T follicular helper cell (primary cell): ENCODE measurements at places on chromosomes 7 and 10.

GRCh38 chr10:8181496-8182157 is 127.1 kb downstream of the GATA3 start:
- DNase-seq = no peak

DNA sequence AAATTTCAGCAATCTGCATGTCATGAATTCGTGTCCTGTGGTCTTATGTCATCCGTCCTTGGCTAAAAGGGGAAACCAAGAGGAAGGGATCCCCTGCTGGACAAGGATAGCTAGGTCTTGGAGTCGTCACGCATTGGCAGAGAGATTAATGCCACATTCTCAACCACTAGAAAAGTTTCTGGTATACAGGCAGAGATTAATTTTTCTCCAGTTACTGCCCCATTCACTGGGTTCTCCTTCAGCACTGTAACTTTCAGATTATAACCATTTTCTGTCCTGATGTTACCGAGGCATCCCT is 1060.6 kb upstream of the AUTS2 start:
- DNase-seq = no peak

DNA sequence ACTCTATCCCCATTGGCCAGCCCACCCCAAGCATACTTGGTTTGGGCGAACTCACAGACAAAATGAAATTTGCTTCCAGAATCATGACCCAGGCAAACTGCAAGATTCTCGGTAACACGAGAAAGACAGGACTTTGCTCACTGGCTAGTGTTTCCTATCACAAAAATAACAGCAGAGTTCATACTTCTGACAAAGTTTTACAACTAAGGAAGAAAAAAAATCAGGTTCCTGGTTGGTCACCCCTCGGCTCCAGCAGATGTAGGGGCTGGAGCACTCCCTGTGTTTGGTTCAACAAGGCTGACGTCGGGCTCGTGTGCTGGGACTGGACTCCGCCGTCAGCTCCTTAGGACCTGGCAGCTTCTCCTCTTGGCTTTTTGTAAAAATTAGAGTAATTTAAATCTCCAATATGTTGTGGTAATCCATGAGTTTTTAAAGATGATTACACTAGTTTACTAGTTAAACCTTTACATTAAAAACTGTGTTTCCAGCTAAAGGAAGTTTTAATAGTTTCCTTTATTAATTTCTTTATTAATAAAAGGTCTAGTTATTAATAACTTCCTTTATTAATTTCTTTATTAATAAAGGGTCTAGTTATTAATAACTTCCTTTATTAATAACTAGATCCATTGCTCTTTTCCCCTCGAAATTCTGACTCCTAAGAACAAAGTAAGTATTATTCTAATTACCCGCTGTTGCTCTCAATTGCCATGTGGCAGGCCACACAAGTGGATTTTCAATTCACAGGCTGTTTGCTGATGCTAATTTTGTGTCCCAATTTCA is 115.6 kb upstream of the RNF32 start:
- DNase-seq = no peak

GRCh38 chr10:61588770-61589211 is 73.9 kb upstream of the CABCOCO1 start:
- DNase-seq = no peak

GRCh38 chr7:53642361-53642760 is 606.9 kb downstream of the POM121L12 start:
- no peak for DNase-seq

- no peak for DNase-seq
Observed at GRCh38 chr10:101367569-101368453, 13.8 kb downstream of the BTRC start.

GRCh38 chr7:156780724-156781455 is 112.1 kb downstream of the LMBR1 start:
- no peak for DNase-seq

GRCh38 chr7:139752148-139752547 is 25.6 kb downstream of the HIPK2 start:
- DNase-seq = no peak

GRCh38 chr7:28280516-28280915 is 99.9 kb upstream of the JAZF1 start:
- DNase-seq = no peak

DNA sequence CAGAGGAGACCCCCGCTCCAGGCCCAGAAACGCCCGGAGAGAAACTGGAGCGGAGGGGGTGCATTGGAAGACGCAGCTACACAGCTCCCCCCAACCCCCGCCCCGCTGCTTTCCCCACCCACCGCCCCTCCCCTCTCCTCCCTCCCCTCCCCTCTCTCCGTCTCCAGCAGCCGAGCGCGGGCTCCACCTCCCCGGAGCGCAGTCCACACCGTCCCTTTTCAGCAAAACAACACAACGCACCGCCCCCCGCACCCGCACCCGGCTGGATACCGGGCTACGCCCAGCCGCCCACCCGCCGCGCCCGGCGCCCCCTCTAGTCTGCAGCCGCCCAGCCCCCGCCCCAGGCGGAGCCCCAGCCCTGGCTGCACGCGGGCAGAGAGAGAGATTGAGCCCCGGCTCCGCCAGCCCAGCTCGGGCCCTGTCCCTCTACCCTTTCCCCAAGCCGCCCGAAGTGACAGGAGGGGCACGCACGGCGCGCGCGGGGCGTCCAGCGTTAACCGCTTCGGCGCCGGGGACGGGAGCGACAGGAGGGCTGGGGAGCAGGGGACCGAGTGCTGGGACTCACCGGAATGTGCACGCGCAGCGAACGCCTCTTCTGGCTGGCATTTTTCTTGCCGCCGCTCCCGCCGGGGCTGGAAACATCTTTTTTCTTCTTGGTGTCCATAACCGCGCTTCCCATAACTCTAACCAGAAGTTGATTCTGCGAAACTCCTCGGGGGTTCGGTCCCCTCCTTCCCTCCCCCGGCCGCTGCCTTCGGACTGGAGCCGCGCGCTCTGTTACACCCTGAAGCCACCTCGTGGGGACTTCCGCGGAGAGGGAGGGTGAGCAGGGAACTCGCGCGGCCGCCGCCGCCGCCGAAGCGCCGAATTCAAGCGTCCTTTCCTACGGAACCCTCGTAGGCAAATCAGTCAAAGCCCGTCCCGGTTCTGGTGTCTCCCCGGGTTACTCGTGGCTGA is 695 bp downstream of the PRKAG2 start:
- peak; percentile 56 for DNase-seq

GRCh38 chr7:44101303-44101965 is 2.7 kb upstream of the AEBP1 start:
- no peak for DNase-seq

DNA sequence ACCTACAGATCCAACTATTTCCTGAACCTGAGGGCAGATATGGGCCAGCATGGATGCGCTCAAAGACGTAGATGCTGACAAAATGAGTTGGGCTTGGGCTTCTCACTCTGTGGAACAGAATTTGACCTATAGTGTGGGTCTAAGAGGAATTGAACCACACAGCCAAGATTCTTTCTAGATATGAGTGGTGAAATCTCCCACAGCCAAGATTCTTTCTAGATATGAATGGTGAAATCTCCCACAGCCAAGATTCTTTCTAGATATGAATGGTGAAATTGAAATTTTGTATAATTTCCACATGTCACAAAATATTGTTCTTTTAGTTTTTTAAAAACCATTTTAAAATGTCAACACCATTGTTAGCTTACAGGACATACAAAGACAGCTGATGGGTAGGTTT is 215.4 kb upstream of the LRGUK start:
- no peak for DNase-seq

DNA sequence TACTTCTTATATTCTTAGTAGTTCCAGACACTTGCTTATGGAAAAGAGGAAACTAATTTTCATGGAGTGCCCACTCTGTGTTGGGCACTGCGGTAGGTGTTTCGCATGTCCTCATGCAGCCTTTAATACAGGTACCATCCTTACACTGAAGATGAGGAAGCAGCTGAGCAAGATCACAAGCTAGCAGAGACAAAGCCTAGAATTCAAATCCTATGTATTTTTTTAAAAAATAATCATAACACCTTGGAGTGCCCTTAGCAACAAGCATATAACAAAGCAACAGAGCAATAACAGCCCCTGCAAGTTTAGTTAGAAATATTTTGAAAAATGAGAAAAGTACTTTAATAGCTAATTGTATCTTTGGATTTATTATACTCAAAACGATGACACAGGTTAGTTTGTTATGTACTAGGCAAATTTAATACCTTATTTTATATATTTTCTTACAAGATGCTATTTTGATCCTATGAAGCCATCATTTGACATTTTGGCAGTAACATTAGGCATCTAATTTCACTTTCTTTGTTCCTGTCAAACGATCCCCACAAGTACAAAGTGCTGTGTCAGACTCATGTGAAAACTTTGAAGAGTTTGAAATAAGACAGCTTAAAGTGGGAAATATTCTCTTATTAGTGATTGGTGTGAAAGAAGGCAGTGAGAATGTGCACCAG is 245.8 kb downstream of the CDK14 start:
- DNase-seq = no peak

GRCh38 chr10:36802490-36803153 is 322.8 kb upstream of the ANKRD30A start:
- no peak for DNase-seq

- DNase-seq = no peak
Observed at GRCh38 chr10:93680412-93681047, 21.9 kb downstream of the FRA10AC1 start.

- DNase-seq = no peak
Observed at GRCh38 chr7:23654508-23654907, 25.5 kb upstream of the FAM221A start.

GRCh38 chr7:46544396-46545008 is 623.4 kb upstream of the IGFBP3 start:
- no peak for DNase-seq
